ENCODE measurements at places on chromosomes 6 and 20. TPM values are rescaled to one million over a fixed set of nuclear protein-coding genes. Genes with fewer than 3 reads are reported as not detected.

CCM2L gene
- total RNA-seq, result 1.2 TPM

HLA-DQB2 gene
- total RNA-seq, result not detected

UST gene
- total RNA-seq, result 16.2 TPM

C6orf52 gene
- not detected for total RNA-seq

TRIM38 gene
- total RNA-seq, result 15.8 TPM

MUCL3 gene
- total RNA-seq, result 0.07 TPM

SPATA25 gene
- total RNA-seq, result 6.0 TPM

PROKR2 gene
- total RNA-seq, result not detected

Measured in mucosa of descending colon (tissue), 3 donors.